Endothelial cell (in vitro differentiated cells): ENCODE measurements at places on chromosomes 5 and 9.

DNA sequence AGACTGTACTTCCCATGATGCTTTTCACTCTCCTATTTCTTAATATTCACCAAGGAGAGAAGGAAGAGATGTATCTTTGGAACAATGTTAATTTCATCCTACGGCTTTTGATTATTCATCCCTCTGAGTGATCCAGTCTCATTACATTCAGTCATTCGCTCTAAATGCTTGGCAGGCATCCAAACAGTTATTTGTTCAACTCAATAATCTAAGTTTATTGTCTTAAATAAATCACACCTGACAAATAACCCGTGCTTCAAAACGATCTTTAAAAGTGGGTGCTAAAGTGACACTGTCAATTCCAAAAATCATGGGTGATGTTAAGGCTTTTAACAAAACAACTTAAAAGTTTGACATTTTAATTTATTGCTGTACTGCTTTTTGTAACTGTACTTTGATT, 233.1 kb downstream of the RASEF start:
- no peak for DNase-seq

- DNase-seq: no peak
These were observed 31.8 kb downstream of the SMC5 start for GRCh38 chr9:70290626-70291025.

DNA sequence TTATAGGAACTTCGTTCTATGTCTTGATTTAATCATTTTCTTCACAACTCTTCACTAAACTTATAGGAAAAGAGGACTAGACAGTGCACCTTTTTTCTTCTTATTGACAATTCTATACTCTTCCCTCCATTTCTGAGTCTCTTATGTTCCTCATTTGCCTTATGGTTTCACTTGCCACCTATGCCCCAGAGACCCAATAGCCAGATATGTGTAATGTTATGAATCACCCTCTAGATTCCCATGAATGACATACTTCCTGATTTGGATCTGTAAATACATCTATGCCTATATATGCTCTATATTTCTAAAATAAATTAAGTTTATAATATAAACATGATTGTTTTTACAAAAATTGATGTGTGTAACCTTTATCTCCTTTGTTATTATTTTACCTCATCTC, 514.1 kb upstream of the MEF2C start:
- DNase-seq: no peak

- DNase-seq: no peak
These were observed 78.4 kb downstream of the NDFIP1 start for GRCh38 chr5:142186857-142187594.

- no peak for DNase-seq
These were observed 79.1 kb upstream of the FCN1 start for GRCh38 chr9:134996591-134997530.

DNA sequence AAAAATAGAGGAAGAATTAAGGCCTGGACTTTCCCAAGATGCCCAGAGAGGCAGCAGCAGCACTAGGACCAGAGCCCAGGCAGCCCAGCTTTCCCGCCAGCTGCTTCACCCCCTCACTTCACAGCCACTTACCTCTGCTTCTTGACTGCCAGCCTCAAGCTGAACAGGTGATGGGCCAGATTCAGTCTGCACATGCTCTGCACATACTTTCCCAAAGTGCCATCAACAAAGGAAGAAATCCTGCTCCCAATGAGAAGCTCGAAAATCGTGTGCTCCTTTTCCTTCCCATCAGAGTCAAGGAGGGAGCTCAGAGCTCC, 4.1 kb upstream of the SLC25A48 start:
- no peak for DNase-seq

DNA sequence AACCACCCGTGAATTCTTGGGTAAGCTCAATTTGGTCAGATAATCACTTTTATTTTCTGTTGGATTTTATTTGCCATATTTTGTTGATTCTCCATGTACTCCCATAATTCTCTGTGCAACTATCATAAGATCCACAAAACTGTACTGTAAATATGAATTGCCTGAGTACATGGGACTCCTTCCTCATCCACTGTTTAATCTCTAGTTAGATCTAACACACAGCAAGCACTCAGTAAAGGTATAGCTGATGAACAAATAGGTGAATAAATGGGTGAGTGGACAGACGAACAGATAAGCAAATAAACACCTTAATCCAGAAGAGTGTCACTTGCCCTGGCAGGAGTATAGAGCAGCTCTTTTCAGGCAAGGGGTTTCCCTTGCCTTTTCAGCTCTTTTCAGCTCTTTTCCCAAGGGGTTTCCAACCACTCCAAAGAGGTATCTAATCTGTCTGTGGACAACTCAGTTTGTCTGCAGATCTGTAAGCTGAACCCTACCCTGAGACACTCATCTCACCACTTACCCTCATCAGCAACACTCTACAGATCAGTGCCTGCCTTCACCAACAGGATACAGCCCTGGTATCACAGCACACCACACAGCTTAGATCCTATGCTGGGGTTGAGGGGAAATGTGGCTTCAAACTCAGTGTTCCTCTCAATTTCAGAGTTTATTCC, 51.2 kb downstream of the SIL1 start:
- no peak for DNase-seq

DNA sequence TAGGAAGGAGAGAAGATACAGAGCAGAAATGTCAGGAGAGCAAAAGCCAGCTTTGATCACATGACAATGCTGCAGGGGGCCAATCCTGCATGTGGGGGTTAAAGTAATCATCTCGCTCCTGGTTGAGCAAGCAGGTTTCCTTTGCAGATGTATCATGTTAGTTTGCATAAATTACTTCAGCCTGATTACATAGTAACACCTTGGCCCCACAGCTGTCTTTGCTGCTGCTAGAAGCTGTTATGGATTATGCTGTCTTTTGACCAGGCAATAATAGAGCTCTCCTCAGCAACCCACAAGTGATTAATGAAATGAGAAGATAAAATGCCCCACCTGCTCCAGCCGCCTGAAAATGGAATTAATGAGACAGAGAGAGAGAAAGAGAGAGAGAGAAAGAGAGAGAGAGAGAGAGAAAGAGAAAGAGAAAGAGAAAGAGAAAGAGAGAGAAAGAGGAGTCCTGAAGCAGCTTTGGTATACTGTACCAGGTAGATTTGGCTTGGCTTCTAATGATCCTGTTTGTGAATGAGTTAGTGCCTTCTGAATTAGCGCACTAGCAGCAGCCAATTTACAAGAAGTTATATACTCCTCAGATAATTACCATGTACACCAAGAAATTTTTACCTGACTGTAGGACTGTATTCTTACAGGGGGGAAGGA, 174.3 kb upstream of the RORB start:
- DNase-seq: no peak
